ENCODE measurements at places on chromosomes 12 and 14.
A peak's percentile ranks its signal among the peaks of the same experiment; 100 is the strongest.

DNA sequence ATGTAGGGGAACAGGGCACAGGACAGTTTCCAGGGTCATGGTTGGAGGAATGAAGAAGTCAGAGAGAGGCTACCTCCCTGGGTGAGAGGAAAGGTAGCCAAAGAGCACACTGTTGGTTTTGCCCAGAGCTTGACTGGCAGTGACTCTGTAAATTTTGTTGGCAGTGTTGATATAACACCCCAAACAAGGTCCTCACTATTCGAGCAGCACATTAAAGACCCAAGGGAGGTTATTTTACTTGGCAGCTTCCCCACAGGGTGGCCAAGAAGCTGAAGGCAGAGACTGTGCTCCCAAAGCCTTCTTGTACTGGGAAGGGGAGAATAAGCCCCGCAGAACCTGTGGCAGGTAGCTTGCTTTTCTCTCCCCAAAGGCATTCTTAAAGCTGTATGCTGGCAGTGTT is 40.6 kb downstream of the WSCD2 start:
- H3K4me3 ChIP-seq = no peak overlapping the region
- no peak for DNase-seq
- no peaks in the 10 kb centered on the region for H3K36me3 ChIP-seq
- peaks cover 13% of the 10 kb centered on the region for H3K27me3 ChIP-seq

DNA sequence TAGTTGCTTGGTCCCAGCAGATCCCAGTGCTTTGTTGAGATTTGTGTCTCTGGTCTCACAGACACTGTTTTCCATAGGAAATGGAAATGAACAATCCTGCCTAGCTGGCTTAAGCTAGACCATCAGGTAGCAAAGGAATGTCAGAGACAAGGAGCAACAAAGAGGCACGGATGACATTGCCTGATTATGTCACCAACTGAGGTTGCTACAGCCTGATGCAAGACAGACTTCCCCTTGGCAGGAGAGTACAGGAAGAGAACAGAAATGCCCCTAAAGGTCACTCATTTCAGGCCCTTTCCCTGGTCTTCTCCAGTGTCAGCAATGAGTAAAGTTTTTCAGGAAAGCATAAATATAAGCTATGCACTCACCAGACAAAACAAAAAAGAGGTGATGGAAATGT is 2.0 kb upstream of the PRB2 start:
- H3K36me3 ChIP-seq = no peaks in the 10 kb centered on the region
- no peak overlapping the region for H3K27ac ChIP-seq
- H3K4me1 ChIP-seq = no peaks in the 10 kb centered on the region
- no peak overlapping the region for H3K4me3 ChIP-seq
- no peak for DNase-seq

DNA sequence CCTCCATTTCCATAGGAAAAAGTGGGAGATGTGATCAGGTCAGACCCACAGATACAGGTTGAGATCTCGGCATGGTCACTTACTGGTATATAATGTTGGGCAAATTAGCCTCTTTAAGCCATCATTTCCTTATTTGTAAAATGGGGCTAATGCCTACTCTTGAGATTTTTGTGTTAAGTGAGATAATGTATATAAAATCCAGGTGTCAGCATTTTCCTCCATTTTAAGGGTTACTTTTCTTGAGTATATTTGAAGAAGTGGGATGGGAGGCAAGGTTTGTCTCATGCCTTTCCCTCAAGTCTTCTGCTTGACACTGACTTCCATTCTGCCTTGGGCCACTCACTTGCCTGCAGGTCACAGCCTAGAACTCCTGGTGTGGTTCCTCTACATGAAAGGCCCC is 10.1 kb upstream of the POU6F1 start:
- no peak overlapping the region for H3K4me3 ChIP-seq
- DNase-seq = no peak
- H3K4me1 ChIP-seq = peaks cover 2% of the 10 kb centered on the region
- no peak overlapping the region for H3K27ac ChIP-seq

DNA sequence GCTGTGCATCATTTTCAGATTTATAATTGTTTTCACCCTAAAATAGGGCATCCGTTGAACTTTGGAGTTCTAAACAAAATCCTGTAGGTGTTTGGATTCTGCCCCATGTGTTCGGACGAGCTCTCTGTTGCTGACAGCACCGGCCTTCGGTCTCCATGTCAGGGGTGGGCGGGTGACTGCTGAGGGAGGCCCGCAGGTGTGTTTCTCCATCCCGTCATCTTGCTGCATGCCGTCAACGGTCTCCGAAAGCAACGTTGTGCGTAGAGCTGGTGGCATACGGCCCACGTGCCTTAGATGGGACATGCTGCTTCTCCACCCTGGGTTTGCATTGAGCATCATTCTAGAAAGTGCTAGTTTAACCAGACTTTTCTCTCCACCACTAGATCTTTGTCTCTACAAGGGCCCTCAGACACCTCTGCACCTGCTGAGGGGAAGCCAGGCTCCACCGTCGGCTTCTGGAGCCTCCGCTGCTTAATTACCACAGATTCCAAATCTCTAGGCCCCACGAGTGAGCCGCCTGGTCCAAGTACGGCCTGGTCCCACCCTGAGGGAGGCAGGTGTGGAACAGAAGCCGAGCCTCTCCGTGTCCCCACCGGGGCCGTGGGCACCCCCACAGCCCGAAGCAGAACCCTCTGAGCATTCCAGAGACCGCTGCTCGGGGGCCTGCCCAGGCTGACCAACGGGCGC is 15.7 kb upstream of the AMN start:
- H3K4me3 ChIP-seq = no peak overlapping the region
- H3K36me3 ChIP-seq = peaks cover 14% of the 10 kb centered on the region
- H3K4me1 ChIP-seq = no peaks in the 10 kb centered on the region
- no peak for DNase-seq
- H3K27ac ChIP-seq = no peak overlapping the region
- H3K27me3 ChIP-seq = no peaks in the 10 kb centered on the region

GRCh38 chr14:94541234-94541975 is 19.8 kb upstream of the SERPINA4 start:
- DNase-seq = peak; percentile 28
- H3K4me1 ChIP-seq = no peaks in the 10 kb centered on the region
- H3K36me3 ChIP-seq = no peaks in the 10 kb centered on the region
- no peaks in the 10 kb centered on the region for H3K27me3 ChIP-seq
- no peak overlapping the region for H3K4me3 ChIP-seq

- no peaks in the 10 kb centered on the region for H3K4me1 ChIP-seq
- H3K27ac ChIP-seq = no peak overlapping the region
These were observed 1599.6 kb upstream of the TMEM132C start for GRCh38 chr12:126667339-126667738.

DNA sequence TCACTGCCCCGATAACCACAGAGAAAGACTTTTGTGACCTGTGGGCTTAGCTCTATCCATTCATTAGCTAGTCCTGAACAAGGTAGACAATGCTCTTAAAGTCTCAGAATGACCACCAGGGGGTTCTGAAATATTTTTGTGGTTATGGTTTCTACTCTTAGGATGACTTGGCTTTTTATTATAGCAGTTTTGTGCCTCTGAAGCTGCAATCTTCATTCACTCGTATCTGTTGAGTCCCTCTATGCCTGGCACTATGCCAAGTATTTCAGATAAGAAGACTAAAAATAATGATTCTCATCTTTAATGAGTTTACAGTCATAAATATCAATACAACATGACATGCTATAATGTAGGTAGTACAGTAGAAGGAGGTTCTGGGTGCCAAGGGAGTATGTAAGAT is 130.8 kb upstream of the TRHDE start:
- no peaks in the 10 kb centered on the region for H3K4me1 ChIP-seq
- no peaks in the 10 kb centered on the region for H3K27me3 ChIP-seq
- DNase-seq = no peak
- no peaks in the 10 kb centered on the region for H3K36me3 ChIP-seq
- no peak overlapping the region for H3K4me3 ChIP-seq

GRCh38 chr14:95507174-95507573 is 9.3 kb downstream of the SYNE3 start:
- H3K4me3 ChIP-seq = no peak overlapping the region
- no peaks in the 10 kb centered on the region for H3K27me3 ChIP-seq
- peak overlapping the region; percentile 49 for H3K27ac ChIP-seq
- no peak for DNase-seq

DNA sequence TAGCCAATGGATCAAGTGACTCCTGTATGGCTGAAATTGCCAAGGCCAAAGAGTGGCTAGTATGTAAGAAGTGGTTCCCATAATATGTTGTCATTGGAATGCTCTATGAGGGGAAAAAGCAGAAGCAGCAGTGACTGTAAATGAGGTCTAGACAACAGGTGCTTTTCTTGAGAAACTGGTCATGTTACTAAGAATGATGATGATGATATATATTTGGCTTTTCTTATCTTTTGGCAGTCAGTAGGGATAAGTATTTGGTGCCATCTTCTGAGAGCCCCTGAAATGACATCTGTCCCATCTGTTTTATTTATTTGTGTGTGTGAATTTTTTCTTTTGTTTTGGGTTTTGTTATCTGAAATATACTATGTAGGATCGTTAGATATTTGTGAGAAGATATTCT is 141.7 kb downstream of the SYT1 start:
- H3K27me3 ChIP-seq = no peaks in the 10 kb centered on the region
- no peak overlapping the region for H3K4me3 ChIP-seq
- H3K27ac ChIP-seq = no peak overlapping the region
- no peaks in the 10 kb centered on the region for H3K4me1 ChIP-seq
- H3K36me3 ChIP-seq = no peaks in the 10 kb centered on the region
- DNase-seq = no peak

GRCh38 chr14:49553892-49554291 is 32.3 kb downstream of the RPS29 start:
- no peaks in the 10 kb centered on the region for H3K4me1 ChIP-seq
- no peak overlapping the region for H3K4me3 ChIP-seq
- H3K27ac ChIP-seq = no peak overlapping the region
- H3K36me3 ChIP-seq = no peaks in the 10 kb centered on the region
- no peak for DNase-seq

- no peaks in the 10 kb centered on the region for H3K36me3 ChIP-seq
- no peaks in the 10 kb centered on the region for H3K4me1 ChIP-seq
- H3K27ac ChIP-seq = no peak overlapping the region
- no peak for DNase-seq
These were observed 27.6 kb upstream of the PPM1A start for GRCh38 chr14:60221457-60221856.

- no peak overlapping the region for H3K27ac ChIP-seq
- no peaks in the 10 kb centered on the region for H3K36me3 ChIP-seq
- DNase-seq = no peak
- no peaks in the 10 kb centered on the region for H3K27me3 ChIP-seq
These were observed 75.4 kb downstream of the WDR20 start for GRCh38 chr14:102215071-102215470.

- no peak overlapping the region for H3K27ac ChIP-seq
- H3K27me3 ChIP-seq = peaks cover 44% of the 10 kb centered on the region
These were observed 29.0 kb downstream of the DACT1 start for GRCh38 chr14:58666737-58667136.

- H3K4me1 ChIP-seq = no peaks in the 10 kb centered on the region
- DNase-seq = no peak
These were observed 153.1 kb upstream of the PRMT8 start for GRCh38 chr12:3337944-3338343.

DNA sequence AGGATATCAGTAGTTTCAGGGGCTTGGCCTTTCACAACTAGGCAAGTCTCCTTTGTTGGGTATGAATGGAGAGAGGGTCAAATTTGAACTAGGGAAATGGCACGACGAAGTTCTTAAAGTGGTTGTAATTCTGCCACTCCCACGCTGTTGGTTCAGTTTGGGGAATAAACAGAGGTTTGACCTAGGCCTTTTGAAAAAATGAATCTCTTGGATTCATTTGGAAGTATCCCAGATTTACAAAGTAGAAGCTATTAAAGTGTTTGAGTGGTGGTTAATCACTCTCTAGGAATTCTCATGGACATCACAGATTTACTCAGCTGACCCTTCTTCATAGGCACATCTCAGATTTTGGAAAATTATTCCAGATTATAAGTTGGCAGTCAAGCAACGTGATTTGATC is 14.8 kb downstream of the BATF start:
- peaks cover 81% of the 10 kb centered on the region for H3K4me1 ChIP-seq
- no peak for DNase-seq
- peaks cover 56% of the 10 kb centered on the region for H3K36me3 ChIP-seq
- no peak overlapping the region for H3K27ac ChIP-seq

GRCh38 chr12:3962631-3963483 is 89.7 kb upstream of the PARP11 start:
- H3K27ac ChIP-seq = no peak overlapping the region
- peaks cover 15% of the 10 kb centered on the region for H3K4me1 ChIP-seq
- peak; percentile 73 for DNase-seq
- no peak overlapping the region for H3K4me3 ChIP-seq

GRCh38 chr12:3218228-3219171 is 141.3 kb downstream of the TSPAN9 start:
- H3K36me3 ChIP-seq = no peaks in the 10 kb centered on the region
- no peak for DNase-seq
- H3K27me3 ChIP-seq = peaks cover 5% of the 10 kb centered on the region
- no peak overlapping the region for H3K27ac ChIP-seq
- H3K4me1 ChIP-seq = no peaks in the 10 kb centered on the region

- H3K27me3 ChIP-seq = no peaks in the 10 kb centered on the region
- peaks cover 42% of the 10 kb centered on the region for H3K36me3 ChIP-seq
These were observed 14.1 kb downstream of the GABARAPL1 start for GRCh38 chr12:10226731-10227130.

- H3K4me3 ChIP-seq = no peak overlapping the region
- no peaks in the 10 kb centered on the region for H3K36me3 ChIP-seq
- no peak for DNase-seq
- H3K27ac ChIP-seq = no peak overlapping the region
These were observed 153.8 kb upstream of the KRR1 start for GRCh38 chr12:75665216-75665615.

GRCh38 chr12:25404955-25405354 is 148.1 kb downstream of the LMNTD1 start:
- H3K4me3 ChIP-seq = no peak overlapping the region
- H3K36me3 ChIP-seq = peaks cover 4% of the 10 kb centered on the region
- H3K27me3 ChIP-seq = peaks cover 5% of the 10 kb centered on the region
- H3K4me1 ChIP-seq = no peaks in the 10 kb centered on the region
- H3K27ac ChIP-seq = no peak overlapping the region

- no peaks in the 10 kb centered on the region for H3K27me3 ChIP-seq
- no peaks in the 10 kb centered on the region for H3K36me3 ChIP-seq
- H3K4me1 ChIP-seq = no peaks in the 10 kb centered on the region
- no peak overlapping the region for H3K4me3 ChIP-seq
- DNase-seq = no peak
These were observed 463.6 kb downstream of the NRXN3 start for GRCh38 chr14:78633752-78634151.

DNA sequence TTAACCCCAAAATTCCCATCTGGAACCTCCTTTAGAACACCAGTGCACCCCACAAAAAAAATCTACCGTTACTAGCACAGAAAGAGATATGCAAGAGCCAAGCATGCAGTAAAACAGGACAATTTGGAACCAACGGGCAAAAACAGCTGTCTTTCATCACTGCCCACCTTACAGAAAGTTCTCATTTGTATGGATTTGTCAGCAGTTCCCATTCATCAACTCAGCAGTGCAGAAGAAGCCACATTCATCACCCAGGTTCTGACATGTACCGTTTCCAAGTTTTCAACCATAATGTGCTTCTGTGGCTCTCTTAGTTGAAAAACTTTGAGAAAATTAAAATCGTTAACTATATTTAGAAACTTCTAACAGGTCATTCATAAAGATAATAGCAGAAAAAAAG is 387.0 kb downstream of the RPS29 start:
- DNase-seq = no peak
- H3K4me1 ChIP-seq = no peaks in the 10 kb centered on the region
- H3K4me3 ChIP-seq = no peak overlapping the region
- no peaks in the 10 kb centered on the region for H3K36me3 ChIP-seq
- H3K27me3 ChIP-seq = no peaks in the 10 kb centered on the region
